ELR (cell line): ENCODE measurements at places on chromosomes 1 and 21.

DNA sequence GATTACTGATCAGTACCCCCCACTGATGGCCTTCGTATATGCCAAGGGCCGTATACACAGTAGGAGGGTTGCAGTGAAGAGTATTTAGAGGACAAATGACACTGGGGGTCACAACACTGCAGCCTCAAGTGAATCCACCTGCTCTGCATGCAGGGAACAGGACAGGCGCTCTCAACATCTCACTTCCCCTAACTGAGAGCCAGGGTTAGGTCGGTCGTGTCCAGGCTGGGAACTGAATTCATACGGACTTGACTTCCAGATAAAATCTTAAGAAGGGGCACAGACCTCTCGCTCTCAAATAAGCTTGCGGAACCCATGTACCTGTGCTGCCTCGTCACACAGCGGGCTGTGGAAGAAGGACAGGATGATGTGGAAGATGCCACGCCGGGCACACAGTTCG lies 22.8 kb downstream of the MRAP start:
- DNase-seq: no peak

- DNase-seq: no peak
These were observed 18.1 kb upstream of the AVPR1B start for GRCh38 chr1:206135248-206135647.

- peak; percentile 60 for DNase-seq
These were observed 15.3 kb downstream of the UCK2 start for GRCh38 chr1:165842671-165843129.

DNA sequence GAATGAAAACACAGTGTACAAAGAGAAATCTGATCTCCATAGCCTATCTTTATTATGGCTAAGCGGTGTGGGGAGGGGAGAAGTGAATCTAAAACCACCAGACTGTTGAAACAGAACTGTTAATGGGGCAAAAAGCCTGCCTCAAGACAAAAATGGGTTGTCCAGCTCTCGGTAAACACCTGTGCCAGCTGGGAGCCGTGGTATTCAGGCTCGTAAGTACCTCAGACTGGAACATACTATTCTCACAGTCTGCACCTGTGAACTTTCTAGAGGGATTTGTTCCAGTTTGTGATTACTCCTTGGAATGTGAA lies 42.7 kb upstream of the ATP1A1 start:
- DNase-seq: no peak

DNA sequence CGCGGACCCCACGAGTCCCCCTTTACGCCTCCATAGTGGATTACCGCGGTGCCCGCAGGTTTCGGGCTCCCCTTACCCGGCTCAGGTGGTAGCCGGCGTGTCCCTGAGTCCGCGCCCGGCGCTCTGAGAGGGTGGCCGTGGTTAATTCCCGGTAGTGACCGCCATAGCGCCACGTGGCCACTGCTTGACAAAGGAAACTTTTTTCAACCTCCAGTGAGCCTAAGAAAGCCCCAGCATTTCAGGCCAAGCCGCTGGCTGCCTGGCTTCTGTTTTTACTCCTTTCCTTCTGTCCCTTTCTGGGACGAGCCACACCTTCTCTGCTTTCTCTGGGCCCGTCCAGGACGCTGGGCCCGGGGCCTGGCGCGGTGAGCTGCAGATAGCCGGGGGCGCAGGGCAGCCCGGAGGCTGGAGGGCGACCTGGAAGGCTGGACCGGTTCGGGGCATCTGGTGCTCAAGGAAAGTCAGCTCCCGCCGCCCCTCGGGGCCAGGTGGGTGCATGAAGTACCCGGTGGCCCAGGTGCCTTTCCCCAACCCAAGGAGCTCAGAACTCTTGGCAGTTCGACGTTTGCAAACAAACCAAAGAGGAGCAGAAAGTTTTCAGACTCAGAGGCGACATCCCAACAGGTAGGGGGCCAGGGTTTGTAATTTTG lies 540 bp upstream of the C1orf198 start:
- peak; percentile 53 for DNase-seq

DNA sequence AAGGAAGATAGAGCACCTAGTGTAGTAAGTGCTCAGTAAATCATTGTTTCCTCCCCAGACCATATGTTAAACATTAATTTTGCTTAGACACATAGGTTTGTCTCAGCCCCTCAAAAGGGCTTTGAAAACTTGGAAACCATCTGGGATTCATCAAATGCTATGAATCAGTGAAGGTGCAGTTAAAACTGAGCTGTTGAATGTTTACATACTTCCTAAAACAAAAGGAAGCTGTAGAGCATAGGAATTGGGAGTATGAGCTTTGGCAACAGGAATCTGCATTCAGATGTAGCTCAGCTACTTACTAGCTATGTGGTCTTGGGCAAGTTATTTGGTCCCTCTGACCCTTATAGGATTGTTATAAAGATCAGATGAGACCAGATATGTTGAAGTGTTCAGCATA lies 18.7 kb upstream of the PODN start:
- DNase-seq: peak; percentile 24
